ENCODE measurements at places on chromosomes 1 and 21.

- DNase-seq, result no peak
Measured at GRCh38 chr1:235018720-235019444, 109.8 kb downstream of the TOMM20 start.

DNA sequence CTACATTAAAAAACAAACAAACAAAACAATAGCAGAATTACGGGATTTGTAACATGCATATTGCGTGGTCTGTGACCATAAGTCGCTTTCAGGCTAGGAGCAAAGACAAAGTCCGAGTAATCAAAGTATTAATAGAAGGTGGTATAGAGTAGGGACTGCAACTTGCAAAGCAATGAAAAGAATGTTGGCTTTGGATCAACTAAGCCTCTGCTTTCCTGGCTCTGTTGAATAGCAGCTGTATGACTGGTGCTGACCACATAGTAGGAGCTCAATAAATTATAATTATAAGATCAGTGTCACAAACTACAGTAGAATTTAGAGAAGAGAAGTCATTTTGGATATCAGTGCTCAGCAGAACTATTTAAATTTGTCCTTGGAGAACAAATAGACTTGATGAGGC lies 586.4 kb downstream of the DPYD start:
- peak; percentile 84 for DNase-seq

DNA sequence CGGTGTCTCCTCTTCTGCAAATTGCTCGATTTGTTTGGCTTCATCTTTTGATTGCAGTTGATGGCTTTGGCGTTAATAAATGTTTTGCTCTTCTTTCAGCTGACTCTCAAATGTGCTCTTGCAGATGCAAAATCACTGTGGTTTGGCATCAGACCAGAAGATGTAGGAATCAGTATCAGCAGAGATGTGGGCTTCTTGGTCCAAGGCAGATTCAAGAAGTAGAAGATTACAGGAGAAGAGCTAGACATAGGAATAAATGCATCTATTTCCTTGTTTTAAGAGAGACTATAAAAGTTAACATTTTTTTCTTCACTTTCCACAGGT lies 59.8 kb upstream of the BACH1 start:
- peak; percentile 65 for DNase-seq

- peak; percentile 92 for DNase-seq
Measured at GRCh38 chr1:21368515-21369289, 71.2 kb upstream of the NBPF3 start.

DNA sequence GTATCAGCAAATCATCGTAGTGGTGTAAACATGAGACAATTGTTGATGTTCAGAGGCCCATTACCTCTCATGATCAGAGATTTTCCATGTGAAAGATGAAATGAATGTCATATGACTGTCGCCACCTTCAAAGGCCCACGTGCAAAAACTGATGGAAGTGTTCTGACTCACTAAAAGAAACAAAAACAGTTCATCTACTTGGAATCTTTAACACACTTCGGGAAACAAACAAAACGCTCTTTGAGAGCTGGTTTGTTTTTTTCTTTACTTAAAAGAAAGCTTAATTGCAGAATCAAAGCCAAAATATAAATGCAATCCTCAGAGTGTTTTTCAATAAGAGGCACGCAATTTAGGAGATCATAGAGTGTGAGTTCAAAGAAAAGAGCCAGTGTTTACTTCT lies 100.8 kb downstream of the PLPPR4 start:
- DNase-seq, result no peak
